ENCODE measurements at places on chromosomes 3 and 15.

DNA sequence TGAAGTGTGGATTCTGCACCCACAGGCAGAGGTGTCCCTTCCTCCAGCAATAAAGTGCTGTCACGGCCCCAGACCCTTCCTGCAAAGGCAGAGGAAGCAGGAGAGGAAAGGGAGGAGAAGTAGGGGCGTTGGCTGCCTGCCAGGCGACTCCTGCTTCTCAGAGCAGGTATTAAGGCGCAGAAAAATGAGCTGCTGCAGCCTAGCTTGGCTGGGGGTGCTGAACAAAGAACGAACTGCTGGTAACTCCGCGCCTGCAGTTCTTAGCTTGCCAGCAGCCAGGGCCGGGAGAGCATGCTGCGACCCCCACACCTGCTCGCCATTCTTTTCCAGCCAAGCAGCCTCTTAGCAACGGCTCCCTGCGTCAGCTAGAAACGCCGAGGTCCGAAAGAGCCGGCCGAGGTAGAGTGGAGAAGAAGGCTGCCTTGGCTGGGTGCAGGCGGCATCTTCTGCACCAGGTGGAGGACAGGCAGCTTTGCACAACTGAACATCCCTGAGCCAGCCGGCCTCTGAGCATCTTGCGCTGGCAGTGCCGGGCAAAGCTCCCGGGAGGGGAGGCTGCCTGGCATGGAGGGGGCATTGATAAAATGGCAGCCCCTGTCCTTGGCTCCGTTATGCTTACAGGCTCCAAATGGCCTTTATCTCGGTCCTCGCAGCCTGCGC, 296.0 kb downstream of the MEX3B start:
- no peak for DNase-seq

- no peak for DNase-seq
These were observed 45.6 kb upstream of the PRICKLE2 start for GRCh38 chr3:64270866-64271260.

- DNase-seq = no peak
These were observed 114.3 kb downstream of the CORO2B start for GRCh38 chr15:68693071-68693470.

DNA sequence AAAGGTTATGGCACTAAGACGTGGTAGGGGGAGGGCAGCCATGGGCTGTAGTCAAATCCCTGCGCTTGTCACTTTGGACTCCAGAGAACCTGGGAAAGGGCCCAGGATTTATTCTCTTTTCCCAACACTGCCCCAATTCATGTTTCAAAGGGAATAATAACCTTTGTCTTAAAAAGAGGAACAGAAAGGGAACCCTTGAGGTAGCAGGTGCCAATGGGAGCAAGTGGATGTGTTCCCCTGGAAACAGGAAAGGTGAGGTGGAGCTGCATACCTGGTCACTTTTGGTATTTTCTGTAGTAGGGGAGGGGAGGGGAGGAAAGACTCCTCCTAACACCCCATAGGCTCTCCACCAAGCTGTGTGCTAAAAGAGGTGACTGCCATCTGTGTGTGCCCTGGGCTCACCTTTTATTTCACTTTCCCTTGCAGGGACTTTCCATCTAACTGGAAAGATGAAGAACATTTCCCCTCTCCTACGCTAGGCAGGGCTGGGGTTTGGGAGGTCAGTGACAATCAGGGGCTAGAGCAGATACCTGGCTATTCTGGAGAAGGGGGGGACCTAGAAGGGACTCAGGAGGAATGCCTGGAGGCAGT, 6.1 kb upstream of the CHST14 start:
- no peak for DNase-seq

- DNase-seq = no peak
These were observed 129.5 kb downstream of the ST8SIA2 start for GRCh38 chr15:92523176-92523575.

DNA sequence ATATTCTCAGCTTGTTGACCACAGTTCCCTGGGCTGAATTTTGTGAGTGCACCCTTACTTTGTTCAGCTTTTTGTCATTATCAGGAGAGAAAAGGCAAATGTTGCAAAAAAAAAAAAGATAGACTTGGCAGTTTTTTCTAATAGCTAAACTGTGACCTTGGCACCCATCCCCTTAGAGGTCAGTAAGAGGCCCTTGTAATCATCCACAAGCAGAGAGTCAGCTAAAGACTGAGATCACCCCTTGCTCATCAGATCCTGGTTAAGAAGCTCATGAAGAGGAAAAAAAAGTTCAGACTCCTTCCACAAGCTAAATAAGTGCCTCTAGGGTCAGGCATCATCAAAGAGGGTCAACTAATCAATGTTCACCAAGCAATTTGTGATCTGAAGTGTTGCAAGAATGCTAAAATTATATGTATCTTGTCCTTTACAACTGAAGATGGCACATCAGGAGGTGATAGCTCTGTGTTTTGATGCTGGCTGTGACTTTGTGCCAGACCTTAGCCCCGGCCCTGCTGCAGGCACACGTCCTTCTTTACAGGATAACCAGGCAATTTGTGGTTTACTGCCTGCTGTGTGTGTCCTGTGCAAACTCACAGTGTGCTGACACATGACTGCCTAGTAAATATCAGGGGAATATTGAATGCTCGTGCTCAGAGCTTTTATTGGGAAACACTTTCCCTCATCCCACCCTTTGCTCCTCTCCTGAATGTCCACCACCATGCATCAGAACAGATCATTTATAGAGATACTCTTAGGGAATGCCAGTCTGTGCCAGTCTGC, 262.9 kb downstream of the IL5RA start:
- no peak for DNase-seq

DNA sequence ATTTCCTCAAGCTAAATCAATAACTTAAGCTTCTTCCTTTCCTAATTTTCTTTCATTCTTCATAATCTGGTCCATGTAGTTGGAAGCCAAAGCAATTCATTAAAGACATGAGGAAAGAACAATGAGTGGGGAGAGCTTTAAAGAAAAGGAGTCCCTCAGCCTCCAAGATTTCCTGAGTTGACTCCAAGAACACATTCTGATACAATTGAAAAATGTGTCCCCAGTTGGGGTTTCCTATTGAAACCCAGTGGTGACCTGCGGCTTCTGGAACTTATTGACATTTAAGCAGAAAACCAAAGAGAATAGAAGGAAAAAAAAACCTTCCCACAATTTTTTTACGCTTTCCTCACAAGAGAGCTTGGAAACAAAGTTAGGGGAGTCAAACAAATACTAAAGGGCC, 37.0 kb downstream of the ATP8B4 start:
- no peak for DNase-seq

GRCh38 chr3:185356499-185356898, 6.4 kb upstream of the MAP3K13 start:
- no peak for DNase-seq

DNA sequence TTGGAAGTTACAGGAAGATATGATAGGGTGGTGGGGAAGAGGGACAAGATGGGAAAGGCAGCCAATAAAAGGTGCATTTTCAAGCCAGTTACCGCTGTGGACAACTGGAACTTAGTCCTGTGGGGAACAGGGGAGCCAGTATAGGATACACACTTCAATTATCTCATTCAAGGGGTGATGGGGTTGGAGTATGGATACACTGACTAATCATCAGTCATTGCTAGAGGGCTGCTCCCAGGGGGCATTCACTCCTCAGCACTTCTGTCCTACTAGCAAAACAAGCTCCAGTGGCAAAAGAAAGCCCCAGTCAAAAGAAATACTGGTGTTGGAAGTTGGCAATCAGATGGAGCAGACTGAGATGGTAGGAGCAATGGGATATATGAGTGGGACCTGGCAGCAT, 183.4 kb upstream of the GADL1 start:
- no peak for DNase-seq

- no peak for DNase-seq
These were observed 10.9 kb downstream of the SMAD3 start for GRCh38 chr15:67076147-67076843.
